NCI-H774 (cell line): ENCODE measurements at places on chromosomes 3 and 15.

DNA sequence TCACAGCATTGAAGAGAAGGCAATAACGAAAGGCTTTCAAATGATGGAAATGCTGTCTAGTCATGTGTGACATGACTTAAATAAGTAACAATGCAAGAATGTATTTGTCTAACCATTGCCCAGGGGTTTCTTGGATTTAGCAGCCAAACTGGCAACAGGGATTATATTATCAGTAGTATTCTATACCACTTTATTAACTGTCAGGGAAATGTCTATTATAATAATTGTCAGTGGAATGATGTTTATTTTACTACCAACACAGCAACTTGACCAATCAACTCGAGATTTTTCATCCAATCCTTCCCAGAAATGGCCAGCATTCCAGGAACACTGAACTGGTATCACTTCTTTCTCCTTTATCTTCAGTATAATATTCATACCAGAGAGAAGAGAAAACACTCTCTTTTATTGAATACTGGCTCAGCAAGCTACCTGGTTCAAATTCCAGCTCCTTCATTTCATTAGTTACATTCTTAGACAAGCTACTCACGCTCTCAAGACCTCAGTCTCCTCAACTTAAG, 66.2 kb downstream of the FOXP1 start:
- no peak for DNase-seq

GRCh38 chr3:127211118-127212060, 18.5 kb downstream of the PRR23E start:
- DNase-seq = no peak

GRCh38 chr15:45132844-45133560, 3.2 kb downstream of the DUOX1 start:
- no peak for DNase-seq

DNA sequence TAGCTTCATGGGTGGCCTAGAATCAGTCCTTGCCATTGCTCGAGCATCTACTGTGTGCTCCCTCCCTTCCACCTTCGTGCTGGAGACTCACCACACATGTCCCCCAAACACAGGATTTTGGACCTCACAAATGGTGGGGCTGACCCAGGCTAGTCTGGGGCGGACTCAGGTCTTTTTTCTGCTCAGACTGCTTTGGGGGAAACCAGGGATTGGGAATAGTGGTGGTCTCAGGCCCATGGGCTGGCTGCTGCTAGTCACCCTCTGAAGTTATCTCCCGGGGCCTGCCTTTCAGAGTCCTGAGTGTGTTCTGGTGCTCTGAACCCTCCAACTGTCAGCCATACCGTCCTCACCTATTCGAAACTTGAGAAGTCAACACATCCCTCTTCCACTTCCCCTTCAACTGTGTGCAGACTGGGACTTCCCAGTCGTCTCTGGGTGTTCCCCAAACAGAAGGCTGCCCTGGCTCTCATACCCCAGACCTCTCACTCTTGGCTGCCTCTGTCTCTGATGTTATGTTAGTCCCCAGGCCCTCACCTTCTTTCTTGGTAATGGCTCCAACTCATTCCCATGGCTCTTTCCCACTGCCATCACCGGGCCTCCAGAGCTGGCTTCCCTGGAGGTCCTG, 46.0 kb downstream of the PPCDC start:
- DNase-seq = no peak
